HS-5 (cell line): ENCODE measurements at places on chromosomes 13 and 19.

GRCh38 chr13:64540468-64540867 is 2689.7 kb downstream of the PCDH9 start:
- DNase-seq: no peak

GRCh38 chr13:34750078-34750931 is 191.8 kb upstream of the NBEA start:
- no peak for DNase-seq

- no peak for DNase-seq
Measured at GRCh38 chr13:98664047-98664446, 87.1 kb upstream of the STK24 start.

DNA sequence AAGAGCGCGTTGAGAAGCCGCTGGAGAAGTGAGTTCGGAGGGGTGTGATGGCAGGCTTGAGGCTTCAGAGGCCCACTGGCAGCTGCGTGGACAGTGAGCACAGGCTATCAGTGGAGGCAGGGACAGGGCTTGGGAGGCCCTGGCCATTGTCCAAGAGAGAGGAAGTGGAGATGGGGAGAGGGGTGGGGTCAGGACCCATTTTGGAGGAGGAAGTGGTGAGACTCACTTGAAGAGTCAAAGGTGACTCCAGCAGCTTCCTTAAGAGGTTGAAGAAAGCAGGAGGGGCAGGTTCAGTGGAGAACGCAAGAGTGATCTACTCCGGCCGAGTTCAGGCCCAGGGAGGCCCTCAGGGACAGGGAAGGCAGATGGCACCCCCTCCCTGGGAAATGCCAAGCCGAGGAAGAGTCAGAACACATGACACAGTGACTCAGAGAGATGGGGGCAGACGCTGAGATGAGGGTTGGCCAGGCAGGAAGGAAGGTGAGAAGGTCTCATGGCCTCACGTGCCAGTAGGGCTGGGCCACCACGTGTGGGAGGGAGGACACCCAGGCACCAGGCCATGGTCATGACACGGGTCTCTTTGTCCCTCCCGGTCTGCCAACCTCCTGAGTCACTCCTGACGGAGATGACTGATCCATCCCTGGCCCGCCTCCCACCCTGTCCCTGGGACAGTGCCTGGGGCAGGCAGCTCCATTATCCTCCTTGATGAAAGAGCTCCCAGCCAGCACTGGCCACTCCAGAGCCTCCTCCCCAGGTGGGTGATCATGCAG is 10.1 kb upstream of the CD22 start:
- DNase-seq: peak; percentile 95

GRCh38 chr13:43081866-43082265 is 58.5 kb downstream of the DNAJC15 start:
- DNase-seq: no peak

DNA sequence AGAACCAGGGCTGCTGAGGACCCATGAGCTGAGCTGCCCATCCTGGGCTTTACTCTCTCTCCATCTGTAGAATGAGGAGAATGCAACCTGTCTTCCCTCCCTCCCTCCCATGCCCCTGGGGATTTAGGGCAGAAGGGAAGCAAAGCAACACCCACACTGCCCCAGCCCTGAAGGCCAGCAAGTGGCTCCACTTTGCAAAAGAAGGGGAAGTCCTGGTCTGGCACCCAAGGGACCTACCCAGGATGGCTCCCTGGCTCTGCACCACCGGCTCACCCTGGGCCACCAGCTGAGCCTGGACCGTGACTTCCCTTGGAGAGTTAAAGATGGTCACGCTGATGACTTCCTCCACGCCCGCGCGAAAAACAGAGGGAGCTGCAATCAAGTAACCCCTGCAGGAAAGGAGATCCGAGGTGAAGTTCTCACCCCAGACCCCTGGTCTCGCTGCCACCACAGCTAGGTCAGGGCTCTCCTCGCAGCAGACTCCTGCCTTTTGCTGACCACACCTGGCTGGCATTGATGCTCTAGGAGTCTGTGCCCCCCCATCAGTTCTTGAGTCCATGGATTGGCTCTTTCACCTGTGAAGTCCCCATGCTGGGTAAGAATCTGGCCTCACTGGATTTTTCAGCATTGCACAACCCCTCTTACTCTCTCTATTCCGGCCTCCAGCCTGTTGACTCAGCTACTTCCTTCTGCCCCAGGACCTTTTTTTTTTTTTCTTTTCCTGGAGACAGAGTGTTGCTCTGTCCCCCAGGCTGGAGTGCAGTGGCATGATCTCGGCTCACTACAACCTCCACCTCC is 4.6 kb downstream of the CPAMD8 start:
- DNase-seq: peak; percentile 6

DNA sequence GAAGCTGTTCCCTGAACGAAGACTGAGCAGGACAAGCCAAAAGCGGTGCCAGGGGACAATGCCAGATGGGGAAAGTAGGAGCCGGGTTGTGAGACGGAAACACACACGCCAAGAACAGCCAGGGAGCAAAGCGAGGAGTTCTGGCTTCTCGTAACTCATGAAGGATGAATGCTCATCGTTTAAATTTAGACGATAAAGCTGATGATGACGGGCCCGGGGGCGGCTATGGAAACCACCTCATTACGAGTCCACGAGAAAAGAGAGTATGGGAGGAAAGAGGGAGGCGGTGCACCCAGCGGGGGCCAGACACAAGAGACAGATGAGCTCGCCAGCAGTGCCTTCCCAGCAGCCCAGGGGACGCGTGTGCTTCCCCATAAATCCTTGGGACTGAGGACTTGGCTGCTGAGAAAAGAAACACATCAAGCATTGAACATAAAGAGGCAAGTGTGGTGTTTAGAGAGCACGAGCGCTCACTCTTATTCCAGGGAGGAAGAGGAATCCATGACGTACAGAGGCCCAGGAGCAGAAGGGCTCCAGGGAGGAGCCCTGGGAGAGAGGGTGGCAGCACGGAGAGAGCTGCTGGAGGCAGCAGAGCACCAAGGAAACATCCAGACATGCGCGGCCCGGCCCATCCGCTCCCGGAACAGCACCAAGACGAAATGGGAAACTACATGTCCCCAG is 70.7 kb downstream of the EPS15L1 start:
- DNase-seq: no peak

- no peak for DNase-seq
Measured at GRCh38 chr13:94860981-94861407, 148.6 kb upstream of the SOX21 start.

GRCh38 chr13:93811738-93812112 is 585.1 kb downstream of the GPC6 start:
- DNase-seq: no peak

DNA sequence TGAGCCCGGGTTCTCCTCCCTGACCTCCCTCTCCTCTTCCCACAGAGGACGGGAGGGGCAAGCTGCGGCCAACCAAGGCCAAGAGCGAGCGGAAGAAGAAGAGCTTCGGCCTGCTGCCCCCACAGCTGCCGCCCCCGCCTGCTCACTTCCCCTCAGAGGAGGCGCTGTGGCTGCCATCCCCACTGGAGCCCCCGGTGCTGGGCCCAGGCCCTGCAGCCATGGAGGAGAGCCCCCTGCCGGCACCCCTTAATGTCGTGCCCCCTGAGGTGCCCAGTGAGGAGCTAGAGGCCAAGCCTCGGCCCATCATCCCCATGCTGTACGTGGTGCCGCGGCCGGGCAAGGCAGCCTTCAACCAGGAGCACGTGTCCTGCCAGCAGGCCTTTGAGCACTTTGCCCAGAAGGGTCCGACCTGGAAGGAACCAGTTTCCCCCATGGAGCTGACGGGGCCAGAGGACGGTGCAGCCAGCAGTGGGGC is 162.2 kb downstream of the KDM4B start:
- no peak for DNase-seq

GRCh38 chr13:109273326-109273751 is 513.0 kb downstream of the IRS2 start:
- DNase-seq: no peak

GRCh38 chr13:93672996-93673395 is 446.4 kb downstream of the GPC6 start:
- no peak for DNase-seq

DNA sequence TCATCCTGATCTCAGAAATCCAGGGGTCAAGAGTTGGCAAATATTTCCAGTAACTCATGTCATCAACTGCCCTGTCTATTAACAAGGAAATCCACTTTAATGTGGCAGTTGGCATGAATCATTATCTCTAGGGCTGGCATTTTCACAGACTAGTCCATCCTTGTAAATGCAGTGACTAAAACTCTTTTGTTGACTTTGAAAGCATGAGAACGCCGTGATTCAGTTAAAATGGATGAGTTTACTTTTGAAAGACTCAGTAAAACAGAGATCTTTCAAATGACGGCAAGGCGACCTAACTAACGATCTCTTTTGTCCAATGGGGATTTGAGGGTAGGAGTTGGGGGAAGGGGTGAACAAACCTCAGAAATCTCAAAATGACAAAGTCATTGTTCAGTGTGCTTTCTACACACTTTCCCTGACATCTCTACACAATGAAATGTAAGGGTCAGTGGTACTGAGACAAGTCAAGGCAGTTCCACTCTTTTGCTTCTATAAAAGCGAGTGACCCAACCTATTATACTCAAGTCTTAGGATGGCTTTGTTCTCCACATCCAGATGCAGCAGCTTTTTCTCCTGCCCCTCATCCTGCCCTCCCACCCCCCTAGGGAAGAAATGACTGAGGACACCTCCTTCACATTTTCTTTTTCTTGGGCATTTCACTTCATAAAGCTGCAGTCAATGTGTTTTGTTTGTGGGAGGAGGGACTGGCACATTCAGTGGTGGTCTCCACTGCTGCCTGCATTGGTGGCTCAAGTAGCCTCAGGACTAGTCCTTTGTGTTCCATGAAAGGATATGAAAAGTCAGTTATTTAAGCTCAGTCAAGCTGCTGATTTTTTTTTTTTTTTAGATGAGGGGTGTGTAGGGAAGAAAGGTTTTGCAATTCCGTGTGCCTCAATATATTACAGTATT is 200.5 kb downstream of the ABCC4 start:
- DNase-seq: peak; percentile 50
